HS-27A (cell line): ENCODE measurements at places on chromosomes 11 and 22.
A peak's percentile ranks its signal among the peaks of the same experiment; 100 is the strongest.

GRCh38 chr11:36240801-36241200, 48.4 kb downstream of the COMMD9 start:
- DNase-seq = no peak

GRCh38 chr11:9605742-9606141, 32.3 kb downstream of the WEE1 start:
- DNase-seq = no peak

DNA sequence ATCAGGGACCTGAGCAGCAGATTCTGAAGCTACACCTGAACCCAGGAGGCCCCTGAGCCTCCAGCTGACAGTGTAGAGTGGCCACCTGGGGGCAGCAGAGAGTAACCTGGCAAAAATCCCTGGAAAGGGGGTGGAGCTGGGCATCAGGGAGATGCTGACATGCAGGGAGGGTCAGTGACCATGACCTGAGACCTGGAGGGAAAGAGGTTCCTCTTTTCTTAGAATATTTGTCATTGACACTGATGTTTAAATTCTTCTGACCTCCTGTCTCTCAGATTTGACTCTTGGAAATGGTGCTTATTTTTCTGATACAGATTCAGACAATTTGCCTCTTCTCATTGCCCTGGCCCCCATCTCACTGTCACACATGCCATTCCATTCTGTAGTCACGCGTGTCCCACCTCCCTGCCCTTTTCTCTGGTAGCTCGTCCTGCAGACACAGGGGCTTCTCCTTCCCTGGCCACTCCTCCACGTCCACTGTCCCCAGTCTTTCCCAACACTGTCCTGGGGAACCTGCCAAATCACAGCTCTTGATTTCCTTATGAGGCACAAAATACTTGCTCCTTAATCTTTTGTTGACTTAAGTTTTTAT, 117.2 kb upstream of the IGLL5 start:
- no peak for DNase-seq

- DNase-seq = no peak
Measured at GRCh38 chr11:1516273-1517067, 29.9 kb upstream of the MOB2 start.

GRCh38 chr11:130675371-130675821, 227.0 kb downstream of the ADAMTS15 start:
- peak; percentile 26 for DNase-seq

- no peak for DNase-seq
Measured at GRCh38 chr11:11057472-11057854, 199.6 kb upstream of the ZBED5 start.
